Stimulated activated CD4-positive, alpha-beta T cell treated with anti-CD3 and anti-CD28 coated beads, Interleukin-1b, Interleukin-23, amount 100 ng/mL, for 1 hour (primary cell): ENCODE measurements at places on chromosomes 6 and 20.

DNA sequence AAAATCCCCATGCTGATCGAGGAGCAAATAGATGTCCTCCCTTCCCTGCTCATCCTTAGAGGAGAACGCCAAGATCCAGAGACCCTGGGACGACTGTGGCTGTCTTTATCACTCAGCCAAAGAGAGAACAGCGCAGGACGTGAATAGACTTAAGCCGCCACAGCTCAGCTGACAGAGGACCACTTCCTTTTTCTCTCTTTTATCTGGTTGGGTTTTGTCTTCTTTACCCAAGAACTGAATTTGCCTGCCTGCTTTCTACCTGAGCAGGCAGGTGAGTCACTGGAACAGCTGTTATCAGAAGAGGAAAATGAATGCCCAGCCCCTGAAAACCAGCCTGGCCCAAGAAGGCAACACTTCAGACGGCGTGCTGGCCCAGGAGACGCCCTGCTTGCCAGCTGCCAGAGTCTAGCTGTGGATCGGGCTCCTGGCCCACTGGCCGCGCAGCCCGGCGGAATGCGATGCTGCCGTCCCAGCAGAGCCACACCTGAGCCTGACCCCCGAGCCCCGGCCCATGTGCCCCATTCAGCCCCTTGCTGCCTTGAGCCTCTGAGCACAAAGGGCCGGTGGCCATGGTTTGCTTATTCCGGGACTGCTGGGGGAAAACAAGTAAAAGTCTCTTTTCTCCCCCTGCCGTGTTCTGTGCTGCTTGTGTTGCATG lies 82.1 kb downstream of the TCP11 start:
- DNase-seq, result no peak

GRCh38 chr20:44109951-44110361 lies 77.0 kb downstream of the JPH2 start:
- DNase-seq, result no peak

- no peak for DNase-seq
Measured at GRCh38 chr6:142728910-142729481, 216.0 kb downstream of the HIVEP2 start.

DNA sequence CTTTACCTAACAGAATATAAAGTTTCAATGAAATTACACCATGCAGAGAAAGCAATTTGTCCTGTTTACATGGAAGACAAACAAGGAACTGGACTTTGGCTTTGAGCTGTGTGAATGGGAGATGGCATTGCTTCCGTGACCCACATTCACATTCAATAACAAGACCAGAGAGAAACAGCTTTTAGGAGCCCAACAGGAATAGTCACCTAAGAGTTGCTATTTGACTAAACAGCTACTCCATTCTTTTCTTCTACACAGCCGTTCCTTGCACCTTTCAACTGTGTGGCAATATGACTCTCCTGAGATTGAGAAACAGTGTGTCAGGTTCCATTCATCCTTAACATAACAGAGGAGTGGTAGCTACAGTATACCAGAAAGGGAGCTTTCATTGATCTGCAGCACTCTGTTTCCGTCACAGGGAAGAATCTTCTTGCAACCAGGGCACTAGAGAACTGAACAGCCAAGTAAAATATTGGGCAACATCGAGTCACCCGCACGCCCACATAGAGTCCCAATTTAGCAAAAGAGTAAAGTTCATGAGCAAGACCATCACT lies 355.1 kb downstream of the HAO1 start:
- DNase-seq, result no peak

GRCh38 chr20:19176470-19177052 lies 35.9 kb upstream of the SLC24A3 start:
- DNase-seq, result no peak
